ENCODE measurements at places on chromosomes 16 and 17. TPM values are rescaled to one million over a fixed set of nuclear protein-coding genes. Genes with fewer than 3 reads are reported as not detected.

Gene SOX9
- 8.7 TPM for total RNA-seq

Gene HOXB4
- 3.3 TPM for total RNA-seq

Gene HAPSTR1
- 45.7 TPM for total RNA-seq

Gene TRIM65
- 12.3 TPM for total RNA-seq

Gene RNF43
- under 0.01 TPM for total RNA-seq

Gene DNASE1L2
- total RNA-seq = 1.1 TPM

Gene DUSP3
- 37.2 TPM for total RNA-seq

Gene ARL5C
- under 0.01 TPM for total RNA-seq

Gene GRIN2C
- total RNA-seq = 0.16 TPM

Gene CIBAR2
- not detected for total RNA-seq
